ENCODE measurements at places on chromosomes 16 and 17.

GRCh38 chr17:47208744-47209488, at the start of gene MYL4:
MYL4 (plus strand) TSS chr17:47209348; CDS start chr17:47209423, 75 bp downstream.
- no peak for DNase-seq

GRCh38 chr16:81324808-81325207, 10.0 kb downstream of the GAN start:
- no peak for DNase-seq

DNA sequence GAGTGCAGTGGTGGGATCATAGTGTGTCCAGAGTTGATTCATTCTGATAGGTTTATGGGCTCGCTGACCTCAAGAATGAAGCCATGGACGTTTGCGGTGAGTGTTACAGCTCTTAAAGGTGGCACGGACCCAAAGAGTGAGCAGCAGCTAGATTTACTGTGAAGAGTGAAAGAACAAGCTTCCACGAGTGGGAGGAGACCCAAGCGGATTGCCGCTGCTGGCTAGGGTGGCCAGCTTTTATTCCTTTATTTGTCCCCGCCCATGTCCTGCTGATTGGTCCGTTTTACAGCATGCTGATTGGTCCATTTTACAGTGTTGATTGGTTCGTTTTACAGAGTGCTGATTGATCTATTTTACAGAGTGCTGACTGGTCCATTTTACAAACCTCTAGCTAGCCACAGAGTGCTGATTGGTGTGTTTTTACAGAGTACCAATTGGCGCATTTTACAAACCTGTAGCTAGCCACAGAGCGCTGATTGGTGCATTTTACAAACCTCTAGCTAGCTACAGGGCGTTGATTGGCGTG, 17.5 kb downstream of the CACNG4 start:
- no peak for DNase-seq

DNA sequence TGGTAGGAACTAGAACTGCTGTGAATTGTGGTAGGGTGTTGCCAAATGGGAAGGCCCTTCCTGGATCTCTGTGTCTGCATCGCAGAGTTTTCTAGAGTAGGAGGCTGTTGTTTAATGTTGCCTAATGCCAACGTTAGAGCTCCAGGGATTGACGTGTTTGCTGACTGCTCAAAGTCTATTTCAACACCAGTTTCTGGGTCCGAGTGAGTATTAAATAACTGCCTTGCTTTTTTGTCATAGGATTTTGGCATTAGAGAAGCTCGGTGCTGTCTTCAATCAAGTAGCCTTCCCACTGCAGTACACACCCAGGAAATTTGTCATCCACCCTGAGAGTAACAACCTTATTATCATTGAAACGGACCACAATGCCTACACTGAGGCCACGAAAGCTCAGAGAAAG, 40.0 kb downstream of the SF3B3 start:
- DNase-seq = no peak

DNA sequence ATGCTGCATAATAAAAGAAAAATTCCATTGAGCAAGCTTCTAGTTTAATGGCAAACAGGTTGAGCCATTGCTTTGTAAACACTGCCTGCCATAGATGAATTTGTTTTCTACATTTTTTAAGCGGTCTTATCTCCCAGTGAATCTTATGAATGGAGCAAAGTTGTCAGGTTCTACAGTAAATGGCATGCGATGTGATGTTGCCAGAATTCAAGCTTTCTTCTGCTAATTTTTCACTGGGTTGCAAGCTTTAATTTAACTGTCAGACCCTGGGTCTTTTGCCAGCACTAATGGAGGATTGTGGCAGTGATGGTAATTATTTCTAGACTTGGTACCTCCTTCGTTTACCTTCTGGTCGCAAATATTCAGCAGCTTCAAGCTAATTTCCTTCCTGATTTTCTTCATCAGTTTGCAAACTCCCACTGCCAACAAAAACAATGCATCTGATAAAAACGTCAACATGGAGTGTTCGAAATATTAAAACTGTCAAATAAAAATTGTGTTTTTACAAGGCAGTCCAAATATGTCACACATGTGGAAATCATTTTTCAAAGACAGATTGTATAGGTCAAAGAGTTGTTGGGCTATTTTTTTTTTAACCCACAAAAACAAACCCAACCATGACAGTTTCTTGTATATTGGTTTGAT, 274.2 kb upstream of the ERCC4 start:
- DNase-seq = no peak

- DNase-seq = no peak
These were observed 2.8 kb downstream of the PIP4K2B start for GRCh38 chr17:38796451-38797157.

DNA sequence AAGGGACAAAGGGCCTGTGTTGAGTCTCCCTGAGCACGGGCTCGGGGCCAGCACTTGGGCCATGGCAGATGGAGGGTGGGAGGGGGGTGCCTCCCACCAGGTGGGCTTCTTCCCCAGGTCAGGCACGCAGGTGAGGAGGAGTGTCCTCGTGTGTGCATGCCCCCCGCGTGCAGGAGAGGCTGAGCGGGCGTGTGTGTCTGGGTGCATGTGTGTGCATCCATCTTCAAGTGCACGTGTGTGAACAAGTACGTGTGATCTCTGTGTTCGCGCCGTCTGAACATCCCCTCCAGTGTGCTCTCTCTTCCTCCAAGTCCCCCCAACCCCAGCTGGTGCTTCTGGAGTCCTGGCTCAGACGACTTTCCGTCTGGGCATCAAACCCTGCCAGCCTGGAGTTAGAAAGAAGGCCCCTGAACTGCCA, 2.7 kb upstream of the ZG16B start:
- no peak for DNase-seq
